ENCODE measurements at places on chromosomes 2 and 18. TPM values are rescaled to one million over a fixed set of nuclear protein-coding genes. Genes with fewer than 3 reads are reported as not detected.

DNA sequence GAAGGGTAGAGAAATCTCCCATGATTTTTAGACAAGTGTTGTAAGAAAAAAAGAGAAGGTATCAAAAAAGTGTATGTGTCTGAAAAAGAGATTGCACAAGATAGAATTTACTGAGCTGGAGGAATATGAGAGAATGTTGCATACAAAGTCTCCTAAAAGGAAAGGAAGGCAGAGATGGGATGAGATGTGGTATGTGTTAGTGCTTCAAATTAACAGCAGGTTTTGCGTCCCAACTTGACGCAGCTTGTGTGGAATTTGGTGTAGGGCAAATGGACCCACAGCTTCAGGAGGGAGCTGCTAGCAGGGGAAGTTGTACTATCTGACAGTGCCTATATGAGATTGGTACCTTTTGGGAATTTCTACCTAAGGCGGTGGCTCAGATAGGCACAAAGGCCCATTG is 9.0 kb upstream of the RASGRP3 start:
- no peak for DNase-seq

DNA sequence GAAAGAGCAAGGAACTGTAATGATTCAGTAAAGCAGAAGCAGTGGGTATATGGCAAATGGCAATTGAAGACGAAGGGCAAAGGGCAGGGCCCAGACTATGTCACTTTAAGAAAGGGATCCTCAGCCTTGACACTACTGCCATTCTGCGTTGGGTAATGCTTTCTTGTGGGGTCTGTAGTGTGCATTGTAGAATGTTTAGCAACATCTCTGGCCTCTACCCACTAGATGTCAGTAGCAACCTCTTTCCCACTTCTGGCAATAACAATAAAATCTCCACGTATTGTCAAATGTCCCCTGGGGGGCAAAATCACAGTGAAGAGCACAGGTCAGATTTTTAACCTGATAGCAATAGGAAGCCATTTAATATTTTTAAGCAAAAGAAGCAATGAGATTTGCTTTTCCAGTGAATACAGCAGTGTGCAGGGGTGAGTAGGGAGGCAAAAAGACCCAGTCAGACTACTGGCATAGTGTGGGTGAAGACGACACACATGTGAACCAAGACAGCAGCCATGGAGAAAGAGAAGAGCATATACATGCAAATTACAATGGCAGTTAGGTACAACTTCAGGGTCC is 209.5 kb downstream of the DYM start:
- peak; percentile 34 for DNase-seq

DNA sequence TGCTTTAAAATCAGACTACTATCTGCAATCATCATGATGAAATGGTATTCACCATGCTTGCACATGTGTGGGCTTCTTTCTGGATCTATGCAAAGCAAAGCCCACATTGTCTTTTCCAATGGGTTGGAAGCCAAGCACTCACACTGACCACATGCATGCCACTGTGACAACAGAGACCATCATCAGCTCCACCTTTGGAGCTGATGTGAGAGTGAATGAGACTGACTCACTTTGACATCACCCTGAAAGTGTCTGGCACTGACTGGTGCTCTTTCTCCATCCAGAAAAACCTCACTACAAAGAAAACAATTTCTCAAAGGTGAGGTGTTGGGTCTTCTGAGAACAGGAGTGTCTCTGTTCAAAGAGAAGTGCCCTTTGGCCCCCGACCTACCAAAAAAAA is 4.7 kb downstream of the MYO5B start:
- DNase-seq, result no peak

CCDC85A gene
- 0.34 TPM for total RNA-seq

MYO7B gene
- total RNA-seq, result 0.03 TPM

GCG gene
- not detected for total RNA-seq

AGXT gene
- total RNA-seq, result not detected
